ENCODE measurements at places on chromosomes 4 and X.

GRCh38 chr4:160831165-160831922 is 1332.5 kb downstream of the FSTL5 start:
- no peak for DNase-seq

DNA sequence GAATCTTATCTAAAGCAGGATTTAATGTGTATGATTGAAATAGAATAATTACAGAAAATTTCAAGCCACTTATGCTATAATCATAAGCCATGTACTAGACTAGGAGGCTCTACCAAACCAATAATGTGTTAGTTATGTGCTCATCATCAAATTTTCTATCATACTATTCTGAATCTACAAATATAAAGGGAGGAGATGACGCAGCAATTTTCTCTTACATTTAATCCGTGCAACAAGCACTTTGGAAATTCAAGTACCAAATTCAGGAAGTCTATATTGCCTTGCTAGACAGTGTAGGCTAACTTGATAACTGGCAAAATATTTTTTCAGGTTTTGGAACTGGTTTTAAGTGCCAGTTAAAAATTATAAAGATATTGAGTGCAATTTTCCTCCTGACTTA is 283.5 kb downstream of the C4orf33 start:
- no peak for DNase-seq

DNA sequence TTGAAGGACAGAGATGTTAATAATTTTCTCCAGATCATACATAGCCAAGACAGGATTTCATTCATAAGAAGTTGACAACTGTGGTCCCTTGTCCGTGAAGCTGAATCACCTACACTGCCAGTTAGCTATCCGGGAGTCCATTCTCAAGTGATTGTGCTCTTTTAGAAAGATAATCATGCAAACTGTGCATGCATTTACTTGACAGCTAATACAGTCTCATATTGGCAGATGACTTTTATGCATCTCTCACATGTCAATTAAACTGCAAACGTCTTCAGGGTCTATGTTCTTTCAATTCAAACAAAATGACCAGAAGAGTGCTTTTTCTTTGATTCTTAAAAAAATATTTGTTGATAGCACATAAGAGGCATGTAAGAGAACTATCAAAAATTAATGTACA is 1572.9 kb downstream of the C4orf33 start:
- DNase-seq, result no peak

- no peak for DNase-seq
These were observed 476.2 kb downstream of the RAB28 start for GRCh38 chr4:13007802-13008470.

GRCh38 chrX:100798484-100799214 is 21.5 kb upstream of the CSTF2 start:
- DNase-seq, result no peak

GRCh38 chr4:54077812-54078211 is 13.4 kb upstream of the CHIC2 start:
- no peak for DNase-seq

- no peak for DNase-seq
These were observed 7.2 kb downstream of the ZFP42 start for GRCh38 chr4:188002751-188003150.

DNA sequence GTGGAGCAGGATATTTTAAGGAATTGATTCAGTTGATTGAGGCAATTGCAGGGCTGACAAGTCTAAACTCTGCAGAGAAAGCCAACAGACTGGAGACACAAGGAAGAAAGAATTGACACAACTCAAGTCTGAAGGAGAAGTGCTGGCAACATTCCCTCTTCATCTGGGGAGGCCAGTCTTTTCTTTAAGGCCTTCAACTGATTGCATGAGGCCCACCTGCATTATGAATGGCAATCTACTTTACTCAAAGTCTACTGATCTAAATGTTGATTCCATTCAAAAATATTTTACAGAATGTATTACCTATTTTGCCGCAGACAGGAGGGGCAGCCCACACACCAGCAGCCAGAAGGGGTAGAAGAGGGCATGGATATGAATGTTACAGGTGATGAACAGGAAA is 425.2 kb downstream of the PCDH10 start:
- DNase-seq, result no peak

DNA sequence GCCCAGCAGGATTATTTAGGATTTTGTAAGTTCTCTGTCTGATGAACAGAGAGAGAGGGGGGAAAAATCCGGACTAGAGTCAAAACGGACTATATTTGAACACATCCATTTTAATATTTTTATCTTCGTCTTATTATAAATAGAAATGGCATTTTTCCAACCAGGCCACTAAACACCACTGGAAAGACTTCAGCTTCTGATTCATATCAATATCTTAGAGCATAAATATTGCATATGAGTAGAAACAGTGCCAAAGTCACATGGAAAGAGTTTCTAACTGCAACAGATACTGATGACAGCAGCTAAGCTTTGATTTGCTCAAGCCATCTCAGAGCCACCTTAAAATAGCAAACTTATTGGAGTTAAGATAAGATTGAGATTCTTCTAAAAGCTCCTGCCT is 456 bp downstream of the PPARGC1A start:
- DNase-seq, result no peak

DNA sequence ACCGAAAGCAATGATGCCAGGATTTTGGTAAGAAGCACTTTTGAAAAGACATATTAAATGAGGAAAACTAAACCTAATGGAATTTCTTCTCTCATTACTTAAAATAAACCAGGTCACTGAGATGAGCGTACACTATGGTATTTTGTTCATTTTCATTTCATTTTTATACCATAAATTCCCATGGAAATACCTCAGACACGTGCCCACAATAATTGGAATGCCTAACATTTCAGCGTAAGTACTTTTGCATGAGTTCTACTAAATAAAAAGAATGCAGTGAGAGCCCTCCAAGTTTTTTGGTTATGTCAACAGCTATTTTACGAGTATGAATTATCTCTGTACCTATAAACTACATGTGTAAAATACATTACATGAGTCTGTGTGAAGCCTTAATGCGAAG is 3.2 kb downstream of the CAMK2D start:
- DNase-seq, result no peak

GRCh38 chr4:187396106-187396505 is 599.5 kb upstream of the ZFP42 start:
- no peak for DNase-seq

- no peak for DNase-seq
These were observed 3.1 kb upstream of the P2RY4 start for GRCh38 chrX:70262952-70263567.

- DNase-seq, result no peak
These were observed 247.3 kb downstream of the PARM1 start for GRCh38 chr4:75180217-75180616.

GRCh38 chr4:68895561-68896198 is 55.9 kb downstream of the UGT2A3 start:
- no peak for DNase-seq

GRCh38 chr4:129335276-129335675 is 239.3 kb downstream of the C4orf33 start:
- DNase-seq, result no peak

DNA sequence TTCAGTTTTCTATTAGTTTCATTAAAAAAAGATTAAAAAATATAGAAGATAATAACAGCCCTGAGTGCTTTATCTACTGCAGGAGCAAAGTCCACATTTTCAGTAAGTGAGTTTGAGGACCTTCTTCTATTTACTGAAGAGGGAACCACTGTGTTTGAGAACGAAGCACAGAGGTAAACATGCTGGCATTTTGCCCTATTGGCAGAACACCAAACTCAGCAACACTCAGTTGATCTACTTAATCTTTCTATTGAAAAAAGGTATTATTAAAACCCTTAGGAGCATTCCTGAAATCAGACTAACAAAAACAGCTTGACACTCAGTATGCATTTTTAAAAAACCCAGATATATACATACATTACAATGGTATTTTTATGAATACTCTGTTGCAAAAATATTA is 1496.7 kb downstream of the TECRL start:
- DNase-seq, result no peak

DNA sequence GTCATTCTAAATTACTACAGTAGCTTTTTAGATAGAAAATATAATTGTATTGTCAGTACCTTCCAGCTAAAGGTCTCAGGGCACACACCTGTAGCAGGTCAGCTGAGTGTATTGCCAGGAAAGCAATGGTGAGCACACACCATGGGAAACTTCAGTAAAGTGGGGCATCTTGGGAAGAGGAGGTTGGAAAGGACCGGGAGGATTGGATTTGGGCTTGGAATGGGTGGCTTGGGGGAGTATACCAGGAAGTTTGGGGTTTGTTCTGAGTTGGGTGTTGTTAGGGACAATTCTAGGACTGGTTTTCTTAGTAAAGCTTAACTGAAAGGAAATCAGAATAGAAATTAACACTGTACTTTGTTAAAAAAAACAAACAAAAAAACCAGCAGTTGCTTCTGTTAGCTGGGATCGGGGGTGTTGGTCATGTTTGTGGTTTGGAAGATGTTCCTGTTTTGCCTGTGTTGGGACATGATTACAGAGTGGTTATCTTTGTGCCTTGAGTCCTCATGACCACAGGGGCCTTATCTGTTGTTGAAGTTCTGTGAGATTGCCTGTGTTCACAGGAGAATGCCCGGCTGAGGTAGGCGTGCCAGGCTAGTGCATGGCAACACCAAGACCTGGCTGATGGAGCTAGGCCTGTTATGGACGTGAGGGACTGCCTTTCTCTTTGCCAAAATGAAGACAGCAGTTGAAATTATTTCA is 35.1 kb downstream of the PRIMPOL start:
- DNase-seq, result no peak
